ENCODE measurements at places on chromosomes 3 and 15. TPM values are rescaled to one million over a fixed set of nuclear protein-coding genes. Genes with fewer than 3 reads are reported as not detected.

DNA sequence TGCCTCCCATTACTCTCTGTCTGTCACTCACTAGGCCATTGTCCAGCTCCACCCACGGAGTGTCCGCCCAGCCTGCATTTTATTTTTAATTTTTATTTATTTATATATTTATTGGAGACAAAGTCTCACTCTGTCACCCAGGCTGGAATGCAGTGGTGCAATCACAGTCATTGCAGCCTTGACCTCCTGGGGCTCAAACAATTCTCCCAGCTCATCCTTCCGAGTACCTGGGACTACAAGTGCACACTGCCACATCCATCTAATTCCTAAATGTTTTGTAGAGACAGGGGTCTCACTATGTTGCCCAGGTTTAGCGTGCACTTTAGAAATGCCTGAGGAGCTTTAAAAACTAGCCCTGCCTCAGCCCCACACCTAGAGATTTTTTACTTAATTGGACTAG, 141.5 kb downstream of the LIPC start:
- H3K27ac ChIP-seq = no peak overlapping the region
- no peaks in the 10 kb centered on the region for H3K36me3 ChIP-seq
- no peak overlapping the region for H3K4me3 ChIP-seq
- no peaks in the 10 kb centered on the region for H3K4me1 ChIP-seq
- no peak for DNase-seq

DNA sequence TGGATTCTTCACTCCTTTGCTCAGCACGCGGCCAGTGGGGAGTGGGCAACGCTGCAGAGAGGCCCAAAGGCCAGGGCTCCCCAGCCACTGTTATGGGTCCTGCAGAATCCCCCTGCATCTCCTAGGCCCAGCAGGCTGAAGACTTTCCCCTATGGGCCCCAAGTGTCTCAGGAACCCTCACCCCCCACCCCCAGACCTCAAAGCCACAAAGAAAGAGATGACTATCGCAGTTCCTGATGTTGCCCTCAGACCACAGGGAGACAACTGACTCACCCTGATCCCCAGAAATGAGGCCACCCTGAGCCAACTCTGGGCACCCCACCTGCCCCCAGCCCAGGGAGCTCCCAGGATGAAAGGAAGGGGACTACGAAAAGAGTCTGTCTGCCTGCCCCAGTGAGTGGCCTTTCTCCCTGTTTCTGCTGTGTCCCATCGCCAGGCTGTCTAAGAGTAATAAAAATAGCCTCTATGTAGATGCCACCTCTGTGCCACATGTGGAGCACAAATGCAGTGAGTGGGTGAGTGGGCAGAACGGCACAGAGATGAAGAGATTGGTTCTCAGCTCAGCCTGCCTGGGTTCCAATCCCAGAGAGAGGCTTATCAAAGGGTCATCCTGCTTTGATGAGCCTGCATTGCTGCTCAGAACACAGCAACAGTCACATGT, 283.0 kb downstream of the UACA start:
- H3K27me3 ChIP-seq = peaks cover 51% of the 10 kb centered on the region
- peaks cover 21% of the 10 kb centered on the region for H3K4me1 ChIP-seq
- no peak overlapping the region for H3K27ac ChIP-seq
- no peak overlapping the region for H3K4me3 ChIP-seq
- DNase-seq = no peak

DNA sequence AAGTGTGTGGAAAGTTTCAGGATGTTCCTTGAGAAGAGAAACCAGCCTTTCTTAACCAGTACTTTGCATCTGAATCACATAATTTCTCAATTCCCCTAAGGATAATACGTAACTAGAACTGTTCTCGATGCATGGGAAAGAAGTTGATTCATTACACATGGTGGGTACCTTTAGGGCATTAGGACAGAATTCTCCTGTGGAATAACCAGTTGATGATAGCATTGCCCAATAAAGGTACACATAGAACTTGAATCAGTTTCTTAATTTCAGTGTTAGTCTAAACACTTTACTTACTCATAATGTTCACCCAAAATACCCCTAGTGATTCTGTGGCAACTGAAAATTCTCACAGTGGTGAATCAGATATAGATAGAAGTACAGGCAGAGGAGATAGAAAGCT, 1030.9 kb downstream of the ROBO1 start:
- 0 out of 2 replicates have a peak, but pooled peaks cover 4% of the 10 kb centered on the region for H3K36me3 ChIP-seq
- peaks cover 29% of the 10 kb centered on the region for H3K4me1 ChIP-seq
- H3K27me3 ChIP-seq = no peaks in the 10 kb centered on the region
- no peak overlapping the region for H3K27ac ChIP-seq
- H3K4me3 ChIP-seq = no peak overlapping the region

GRCh38 chr3:117790235-117790987, 1080.8 kb downstream of the TUSC7 start:
- no peak overlapping the region for H3K4me3 ChIP-seq
- no peak for DNase-seq
- no peaks in the 10 kb centered on the region for H3K27me3 ChIP-seq
- H3K27ac ChIP-seq = no peak overlapping the region

CPLX3 gene
- not detected for total RNA-seq

STX19 gene
- not detected for total RNA-seq

All from HFFc6 (cell line).